Muscle of leg (tissue), 16 donors: ENCODE measurements at places on chromosomes 11 and 22.
A peak's percentile ranks its signal among the peaks of the same experiment; 100 is the strongest.

DNA sequence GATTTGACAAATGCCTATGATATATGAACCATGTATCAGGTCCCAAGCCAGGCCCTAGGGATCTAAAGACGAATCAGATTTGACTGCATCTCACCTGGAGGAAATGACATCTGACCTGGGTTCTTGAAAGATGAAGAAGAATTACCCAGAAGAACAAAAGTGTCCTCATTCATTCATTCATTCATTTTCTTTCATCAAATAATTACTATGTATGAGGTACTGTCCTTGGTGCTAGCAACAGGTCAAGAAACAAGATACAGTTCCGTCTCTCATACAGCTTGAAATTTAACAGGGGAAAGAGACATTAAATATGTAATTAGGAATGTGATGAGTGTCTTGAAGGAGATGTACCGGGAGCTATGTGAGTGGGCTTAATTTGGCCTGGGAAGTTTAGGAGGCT lies 1.8 kb upstream of the APBB1 start:
- H3K27ac ChIP-seq: no peak overlapping the region
- H3K4me3 ChIP-seq: no peak overlapping the region
- no peaks in the 10 kb centered on the region for H3K36me3 ChIP-seq

GRCh38 chr22:27416511-27417420 lies 384.8 kb downstream of the MN1 start:
- peaks cover 28% of the 10 kb centered on the region for H3K4me1 ChIP-seq
- H3K27me3 ChIP-seq: peaks cover 38% of the 10 kb centered on the region
- DNase-seq: no peak
- no peak overlapping the region for H3K4me3 ChIP-seq
- H3K36me3 ChIP-seq: no peaks in the 10 kb centered on the region
- H3K27ac ChIP-seq: no peak overlapping the region

DNA sequence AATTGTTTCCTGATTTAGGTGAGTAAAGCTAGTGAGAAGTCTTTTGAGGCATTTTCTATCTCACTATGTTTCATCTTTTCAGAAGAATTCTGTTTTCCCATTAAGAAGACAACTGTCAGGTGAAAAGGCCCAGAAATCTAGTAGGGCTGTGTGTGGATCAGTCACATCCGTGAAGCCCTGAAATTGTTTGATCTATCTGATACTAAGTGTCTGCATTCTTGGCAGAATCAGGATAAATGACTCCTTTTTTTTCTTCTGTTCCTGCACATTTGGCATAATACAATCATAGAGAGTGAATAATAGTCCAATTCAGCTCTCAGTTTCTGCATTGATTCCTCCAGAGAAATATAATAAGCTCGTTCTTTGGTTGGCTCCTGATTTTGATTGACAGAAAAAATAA lies 208.3 kb downstream of the NAV2 start:
- H3K4me1 ChIP-seq: no peaks in the 10 kb centered on the region
- no peak overlapping the region for H3K27ac ChIP-seq
- peaks cover 6% of the 10 kb centered on the region for H3K36me3 ChIP-seq

GRCh38 chr22:24201681-24202614 lies 20.7 kb downstream of the SUSD2 start:
- H3K4me1 ChIP-seq: no peaks in the 10 kb centered on the region
- H3K27ac ChIP-seq: no peak overlapping the region
- H3K27me3 ChIP-seq: no peaks in the 10 kb centered on the region
- no peak for DNase-seq

DNA sequence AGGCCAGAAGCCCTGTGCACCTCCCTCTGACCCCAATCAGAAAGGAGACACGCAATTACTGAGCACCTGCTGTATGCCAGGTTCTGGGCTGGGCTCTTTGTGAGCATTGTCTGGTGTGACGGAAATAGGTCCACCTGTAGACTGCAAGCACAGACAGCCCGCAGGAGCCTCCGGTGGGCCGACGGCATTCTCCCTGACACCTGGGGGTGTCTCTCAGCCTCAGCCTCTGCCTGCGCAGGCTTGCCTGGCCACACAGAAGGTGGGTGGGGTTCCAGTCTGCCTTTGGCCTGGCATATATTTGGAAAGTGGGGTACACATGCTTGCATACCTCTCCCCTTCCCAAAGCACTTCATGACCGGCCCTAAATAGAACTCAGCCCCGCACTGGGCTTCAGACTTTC lies 129.3 kb downstream of the BUD13 start:
- H3K27ac ChIP-seq: no peak overlapping the region
- no peaks in the 10 kb centered on the region for H3K36me3 ChIP-seq
- H3K4me1 ChIP-seq: no peaks in the 10 kb centered on the region
- peaks cover 10% of the 10 kb centered on the region for H3K27me3 ChIP-seq
- no peak overlapping the region for H3K4me3 ChIP-seq
- no peak for DNase-seq

DNA sequence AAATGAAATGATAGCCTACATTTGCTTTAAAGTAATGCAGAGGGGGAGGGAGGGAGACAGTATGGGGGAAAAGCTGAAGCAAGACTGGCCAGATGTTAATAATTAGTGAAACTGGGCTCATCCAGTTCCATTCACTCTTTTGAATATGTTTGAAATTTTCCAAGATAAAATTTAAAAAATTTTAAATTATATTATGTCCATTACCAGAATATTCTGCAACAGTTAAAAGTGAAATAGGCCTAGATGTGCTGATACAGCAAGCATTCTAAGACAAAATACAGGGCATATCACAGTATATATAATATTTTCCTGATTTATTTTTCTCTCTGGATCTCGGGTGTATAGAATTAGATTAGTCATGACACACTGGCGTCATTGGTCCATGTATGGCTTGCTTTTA lies 13.6 kb upstream of the ZNRF3 start:
- H3K4me1 ChIP-seq: peaks cover under 1% of the 10 kb centered on the region
- H3K36me3 ChIP-seq: no peaks in the 10 kb centered on the region
- no peak overlapping the region for H3K27ac ChIP-seq
- H3K27me3 ChIP-seq: no peaks in the 10 kb centered on the region
- peak; percentile 35 for DNase-seq

DNA sequence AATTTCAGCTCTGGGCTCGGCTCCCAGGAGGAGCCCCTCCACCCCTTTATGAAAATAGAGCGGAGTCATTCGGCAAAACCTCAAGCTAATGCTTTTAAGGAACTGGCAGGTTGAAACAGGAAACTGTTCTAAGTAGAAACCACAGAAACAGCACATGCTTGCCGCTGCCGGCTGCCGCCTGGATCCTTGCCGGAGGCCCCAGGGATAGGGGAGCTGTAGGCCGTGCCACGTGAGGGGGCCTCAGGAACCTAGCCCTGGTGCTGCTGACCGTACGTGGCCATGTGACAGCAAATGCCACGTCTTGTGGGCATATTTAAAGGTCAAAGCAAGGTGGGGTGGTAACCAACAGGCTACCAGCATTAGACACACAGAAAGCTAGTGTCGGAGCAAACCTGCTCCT lies 77.9 kb upstream of the TIMP3 start:
- DNase-seq: peak; percentile 96
- H3K4me1 ChIP-seq: peaks cover 28% of the 10 kb centered on the region
- no peaks in the 10 kb centered on the region for H3K36me3 ChIP-seq
- H3K4me3 ChIP-seq: no peak overlapping the region

- H3K4me1 ChIP-seq: peaks cover 24% of the 10 kb centered on the region
- H3K4me3 ChIP-seq: no peak overlapping the region
- peak overlapping the region; percentile 66 for H3K27ac ChIP-seq
- H3K36me3 ChIP-seq: no peaks in the 10 kb centered on the region
Observed at GRCh38 chr11:122207505-122207904, 91.5 kb upstream of the BLID start.

GRCh38 chr22:44728761-44729324 lies 23.5 kb upstream of the ARHGAP8 start:
- H3K27me3 ChIP-seq: no peaks in the 10 kb centered on the region
- H3K36me3 ChIP-seq: peaks cover 51% of the 10 kb centered on the region
- H3K27ac ChIP-seq: peak overlapping the region; percentile 93
- H3K4me3 ChIP-seq: no peak overlapping the region

DNA sequence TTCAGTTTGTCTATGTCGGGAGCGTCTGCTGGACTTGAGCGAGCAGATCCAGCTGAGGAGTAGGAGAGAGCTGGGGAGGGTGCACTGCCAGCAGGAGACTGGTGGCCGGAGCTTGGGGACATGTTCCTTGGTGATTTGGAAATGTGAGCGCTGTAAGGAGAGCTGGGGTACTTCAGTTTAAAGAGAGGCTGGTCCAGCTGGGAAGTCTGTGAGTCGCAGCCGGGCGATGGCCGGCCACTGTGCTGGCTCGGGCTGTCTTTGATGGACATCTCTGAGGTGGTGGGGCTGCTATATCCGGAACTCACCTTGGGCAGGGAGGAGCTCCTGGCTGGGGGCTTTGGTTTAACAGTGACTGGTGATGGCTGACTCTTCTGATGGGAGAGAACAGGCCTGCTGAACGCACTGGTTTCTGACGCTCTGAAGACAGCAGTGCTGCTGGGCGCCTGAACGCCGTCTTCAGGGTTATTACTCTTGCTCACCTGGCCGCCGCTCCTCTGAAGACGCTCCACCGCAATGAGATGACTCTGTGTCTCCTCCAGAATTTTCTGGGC lies 63.6 kb upstream of the PITPNB start:
- no peak for DNase-seq
- H3K4me3 ChIP-seq: no peak overlapping the region
- no peaks in the 10 kb centered on the region for H3K4me1 ChIP-seq
- H3K27me3 ChIP-seq: no peaks in the 10 kb centered on the region
- no peak overlapping the region for H3K27ac ChIP-seq
- peaks cover 74% of the 10 kb centered on the region for H3K36me3 ChIP-seq

DNA sequence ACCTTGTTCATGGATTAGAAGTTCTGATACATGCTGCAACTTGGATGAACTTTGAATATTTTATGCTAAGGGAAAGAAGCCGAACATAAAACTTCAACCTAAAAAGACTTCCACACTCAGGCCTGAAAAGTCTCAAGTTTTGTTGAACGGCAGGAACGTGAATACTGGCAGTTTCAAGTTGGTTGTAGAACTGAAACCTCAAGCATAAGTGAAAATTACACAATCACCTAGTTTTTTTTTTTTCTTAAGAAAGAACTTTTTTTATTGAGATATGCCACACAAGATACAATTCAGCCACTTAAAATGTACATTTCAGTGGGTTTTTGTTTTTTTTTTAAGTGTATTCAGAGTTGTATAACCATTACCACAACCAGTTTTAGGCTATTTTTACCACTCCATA lies 50.8 kb upstream of the ADORA2A start:
- no peaks in the 10 kb centered on the region for H3K27me3 ChIP-seq
- H3K36me3 ChIP-seq: peaks cover 19% of the 10 kb centered on the region
- peaks cover 5% of the 10 kb centered on the region for H3K4me1 ChIP-seq
- H3K27ac ChIP-seq: no peak overlapping the region

DNA sequence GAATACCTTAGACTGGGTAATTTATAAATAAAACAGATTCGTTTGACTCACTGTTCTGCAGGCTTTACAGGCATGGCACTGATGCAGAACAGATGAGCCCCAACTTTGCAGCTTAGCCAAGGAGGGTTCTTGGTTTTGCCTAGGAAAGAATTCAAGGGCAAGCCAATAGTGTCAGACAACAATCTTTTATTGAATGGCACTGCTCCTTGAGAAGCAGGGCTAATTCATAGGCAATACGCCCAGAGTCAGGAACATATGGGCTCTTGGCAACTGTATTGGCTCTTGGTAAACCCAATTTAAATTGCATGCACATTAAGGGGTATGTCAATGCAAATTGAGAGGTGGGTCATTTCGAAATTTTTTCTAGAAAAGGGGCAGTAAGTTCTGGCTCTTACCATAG lies 87.9 kb downstream of the RAB38 start:
- H3K27me3 ChIP-seq: no peaks in the 10 kb centered on the region
- no peak overlapping the region for H3K27ac ChIP-seq
- no peaks in the 10 kb centered on the region for H3K4me1 ChIP-seq
- DNase-seq: peak; percentile 48

DNA sequence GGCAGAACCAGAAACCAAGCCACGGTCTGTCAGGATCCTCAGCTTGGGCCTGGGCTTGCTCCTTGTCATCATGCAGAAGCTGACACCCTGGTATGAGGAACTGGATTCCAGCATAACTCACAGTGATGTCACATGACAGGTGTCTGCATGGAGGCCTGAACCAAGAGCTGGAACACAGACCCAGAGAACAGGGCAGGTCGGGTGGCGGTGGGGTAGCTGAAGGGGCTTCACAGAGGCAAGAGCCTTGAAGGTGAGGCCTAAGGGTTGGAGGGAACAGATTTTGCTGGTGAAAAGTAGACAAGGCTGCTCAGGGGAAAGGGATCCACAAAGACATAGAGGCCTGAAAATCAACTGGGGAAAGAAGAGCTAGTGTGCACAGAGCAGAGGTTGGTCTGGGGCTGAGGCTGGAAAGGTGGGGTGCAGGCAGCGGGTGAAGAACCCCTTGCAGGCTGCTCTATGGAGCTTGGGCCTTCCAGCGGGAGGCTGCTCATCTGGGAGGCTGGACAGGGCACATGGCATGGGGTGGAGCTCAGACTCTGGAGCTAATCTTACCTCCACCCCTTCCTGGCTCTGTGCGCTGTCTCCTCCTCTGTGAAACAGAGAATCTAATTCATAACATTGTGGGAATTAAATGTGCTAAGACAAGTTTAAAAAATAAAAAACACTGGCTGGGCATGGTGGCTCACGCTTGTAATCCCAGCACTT lies 18.4 kb upstream of the RPS3 start:
- H3K27me3 ChIP-seq: no peaks in the 10 kb centered on the region
- peak overlapping the region; percentile 59 for H3K27ac ChIP-seq
- no peaks in the 10 kb centered on the region for H3K36me3 ChIP-seq

GRCh38 chr11:62860835-62861563 lies 19.7 kb upstream of the SLC3A2 start:
- H3K4me3 ChIP-seq: no peak overlapping the region
- no peaks in the 10 kb centered on the region for H3K27me3 ChIP-seq
- H3K27ac ChIP-seq: no peak overlapping the region
- H3K36me3 ChIP-seq: no peaks in the 10 kb centered on the region
- no peak for DNase-seq
- H3K4me1 ChIP-seq: peaks cover 6% of the 10 kb centered on the region

DNA sequence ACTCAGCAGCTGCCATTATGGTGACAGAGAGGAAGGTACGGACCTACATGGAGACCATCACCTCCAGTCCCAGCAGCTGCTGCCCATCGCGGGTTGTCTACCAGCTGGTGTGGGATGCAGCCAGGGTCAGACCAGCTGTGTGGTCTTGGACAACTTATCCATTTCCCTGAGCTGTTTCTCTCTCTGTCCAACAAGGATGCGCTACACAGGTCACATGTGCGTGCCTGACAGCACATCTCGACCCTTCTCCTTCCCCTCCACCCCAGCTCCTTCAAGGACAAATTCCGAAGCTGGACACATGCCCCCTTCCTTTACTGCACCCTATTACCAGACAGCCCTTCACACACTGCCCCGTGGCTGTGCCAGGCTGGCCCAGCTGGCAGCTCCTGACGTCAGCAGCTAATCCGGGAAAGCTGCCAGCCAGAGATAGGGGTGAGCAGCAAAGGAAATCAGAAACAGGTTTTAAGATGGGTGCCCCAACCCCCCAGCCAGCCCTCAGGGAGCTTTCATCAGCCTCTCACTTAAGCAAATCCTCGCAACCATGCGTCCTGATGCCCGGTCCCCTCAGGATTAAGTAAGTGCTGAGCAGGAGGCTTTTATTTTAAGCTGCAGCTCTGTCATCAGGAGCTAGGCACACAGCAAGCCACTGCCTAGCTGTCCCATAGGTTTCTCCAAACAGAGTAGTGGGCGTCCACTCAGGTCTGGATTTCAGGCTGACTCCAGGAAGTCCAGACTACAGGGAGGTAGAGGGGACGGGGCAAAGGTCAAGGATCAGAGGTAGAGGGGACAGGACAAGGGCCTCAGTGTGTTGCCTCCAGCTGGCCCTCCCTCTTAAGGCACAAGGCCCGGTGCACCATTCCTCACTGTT lies 20.3 kb downstream of the TEF start:
- DNase-seq: peak; percentile 74
- peaks cover 22% of the 10 kb centered on the region for H3K36me3 ChIP-seq
- no peaks in the 10 kb centered on the region for H3K27me3 ChIP-seq
- H3K27ac ChIP-seq: peak overlapping the region; percentile 83
- H3K4me1 ChIP-seq: peaks cover 30% of the 10 kb centered on the region
- no peak overlapping the region for H3K4me3 ChIP-seq
